ENCODE measurements at places on chromosomes 13 and 19.

GRCh38 chr13:63279136-63279535 is 1863.5 kb upstream of the PCDH20 start:
- no peak for DNase-seq

GRCh38 chr13:31797154-31797775 is 57.9 kb downstream of the RXFP2 start:
- peak; percentile 36 for DNase-seq

DNA sequence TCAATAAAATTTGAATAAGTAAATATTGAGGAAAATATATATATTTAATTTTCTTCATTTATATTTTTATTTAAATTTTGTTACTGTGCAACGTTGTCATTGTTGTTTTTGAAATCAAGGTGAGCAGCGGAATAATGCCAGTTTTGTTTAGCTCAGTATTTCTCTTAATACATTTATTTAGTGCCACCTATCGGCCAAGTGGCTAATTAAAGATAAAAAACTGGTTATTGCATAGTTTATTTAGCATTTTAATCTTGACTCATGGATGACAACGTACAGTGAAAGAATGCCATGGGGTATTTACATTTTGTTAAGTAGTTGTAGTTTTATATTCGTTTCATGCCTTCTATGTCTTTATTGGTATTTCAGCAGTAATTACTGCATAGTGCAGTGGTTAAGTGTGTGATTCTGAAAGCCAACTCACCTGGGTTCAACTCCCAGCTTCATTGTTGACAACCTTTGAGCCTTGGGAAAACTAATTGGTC is 265.9 kb downstream of the MYO16 start:
- DNase-seq, result peak; percentile 57

DNA sequence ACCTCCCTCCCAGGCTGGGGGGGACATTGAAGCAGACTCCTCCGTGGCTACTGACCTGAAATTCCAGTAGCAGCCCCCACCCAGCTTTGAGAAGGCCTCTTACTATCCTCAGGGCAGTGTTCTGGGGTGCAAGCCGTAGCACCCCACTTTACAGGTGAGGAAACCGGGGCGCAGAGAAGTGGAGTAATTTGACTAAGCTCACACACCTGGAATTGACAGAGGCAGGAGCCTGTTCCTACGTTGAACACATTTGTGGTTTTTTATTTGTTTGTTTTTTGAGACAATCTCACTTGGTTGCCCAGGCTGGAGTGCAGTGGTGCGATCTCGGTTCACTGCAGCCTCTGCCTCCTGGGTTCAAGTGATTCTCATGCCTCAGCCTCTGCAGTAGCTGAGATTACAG is 14.6 kb upstream of the S1PR4 start:
- no peak for DNase-seq

- no peak for DNase-seq
These were observed 107.0 kb upstream of the MCF2L start for GRCh38 chr13:112861876-112862615.

- no peak for DNase-seq
These were observed 15.6 kb upstream of the ZNF763 start for GRCh38 chr19:11949201-11949600.

All from neural progenitor cell (in vitro differentiated cells).